ENCODE measurements at places on chromosomes 4 and X. TPM values are rescaled to one million over a fixed set of nuclear protein-coding genes. Genes with fewer than 3 reads are reported as not detected.

GRCh38 chr4:6027392-6027791, 9.2 kb upstream of the C4orf50 start:
- no peak for DNase-seq

GRCh38 chr4:152607178-152607577, 71.3 kb upstream of the FBXW7 start:
- no peak for DNase-seq

The MED14 gene
- 59.8 TPM for total RNA-seq

GRCh38 chr4:74109116-74109869, 10.3 kb upstream of the CXCL2 start:
- no peak for DNase-seq

The FATE1 gene
- not detected for total RNA-seq

DNA sequence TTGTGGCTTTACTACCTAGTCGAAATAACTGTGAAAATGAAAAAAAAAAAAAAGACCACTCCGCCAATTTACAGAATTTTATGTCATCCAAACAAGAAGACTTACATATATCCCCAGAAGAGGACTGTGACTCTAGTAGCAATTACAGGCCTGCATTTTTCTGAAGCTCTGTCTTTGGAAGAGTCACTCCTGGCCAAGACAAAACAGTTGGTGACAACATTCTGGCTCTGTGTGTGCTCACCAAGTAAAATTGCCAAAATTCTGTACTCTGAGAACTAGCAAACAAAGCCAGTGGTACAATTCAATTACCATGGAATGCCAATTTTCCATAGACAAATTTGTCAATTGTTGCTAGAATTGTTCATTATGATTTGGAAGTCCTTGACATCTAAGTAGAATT, 311.1 kb downstream of the PDGFC start:
- DNase-seq: no peak
